ENCODE measurements at places on chromosomes 5 and 9.

DNA sequence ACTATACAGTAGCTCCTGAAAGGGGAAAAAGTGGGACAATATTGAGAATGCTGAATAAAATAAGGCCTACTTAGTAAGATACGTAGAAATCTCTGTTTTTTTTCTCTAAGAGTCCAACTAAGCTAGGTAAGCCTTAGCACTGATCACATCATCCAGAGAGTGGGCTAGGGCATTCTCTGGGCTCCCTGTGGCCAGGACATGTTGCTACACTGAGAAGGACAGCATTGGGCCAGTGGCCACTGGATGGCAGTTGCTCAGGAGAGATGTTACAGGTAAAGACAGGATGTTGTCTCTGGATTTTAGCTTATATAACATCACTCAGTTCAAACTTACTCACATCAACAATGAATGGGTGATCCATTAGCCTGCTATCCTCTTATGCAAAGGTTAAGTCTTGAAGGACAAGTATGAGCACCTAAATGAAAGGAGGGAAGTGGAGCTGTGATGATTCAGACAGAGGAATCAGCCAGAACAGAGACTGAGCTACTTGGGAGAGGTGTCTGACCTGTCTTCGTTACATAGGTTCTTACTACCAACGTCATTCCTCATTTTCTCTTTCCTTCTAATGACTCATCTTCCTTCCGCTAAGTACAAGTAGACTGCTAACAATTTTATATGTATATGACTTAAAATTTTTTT is 226.6 kb upstream of the ADCY2 start:
- no peak for DNase-seq

- DNase-seq = no peak
Observed at GRCh38 chr5:120740989-120741388, 276.9 kb downstream of the PRR16 start.

- DNase-seq = no peak
Observed at GRCh38 chr9:72864327-72864726, 88.5 kb downstream of the ALDH1A1 start.

GRCh38 chr9:36146651-36147050 is 10.1 kb downstream of the GLIPR2 start:
- DNase-seq = no peak

- DNase-seq = no peak
Observed at GRCh38 chr9:132049323-132049882, 30.3 kb downstream of the MED27 start.

GRCh38 chr9:101470021-101470420 is 34.4 kb upstream of the ALDOB start:
- no peak for DNase-seq

DNA sequence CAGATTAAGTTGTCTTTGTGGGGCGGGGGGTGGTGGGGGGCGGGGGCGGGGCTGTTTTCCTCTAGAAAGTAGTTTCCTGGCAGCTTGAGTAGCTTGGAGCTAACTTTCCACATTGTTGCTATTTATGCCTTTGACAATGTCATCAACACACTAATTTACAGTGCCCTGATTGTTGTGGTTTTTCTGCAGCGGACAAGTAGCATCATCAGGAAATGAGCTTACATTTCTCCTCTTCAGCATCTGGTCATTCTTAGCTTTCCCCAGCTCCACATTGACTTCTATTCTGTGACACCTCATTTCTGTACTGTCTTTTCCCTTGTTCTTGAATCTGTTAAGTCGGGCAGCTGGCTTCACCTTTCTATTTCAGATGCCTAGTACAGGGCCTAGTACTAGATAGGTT is 112.3 kb upstream of the RAD23B start:
- no peak for DNase-seq

DNA sequence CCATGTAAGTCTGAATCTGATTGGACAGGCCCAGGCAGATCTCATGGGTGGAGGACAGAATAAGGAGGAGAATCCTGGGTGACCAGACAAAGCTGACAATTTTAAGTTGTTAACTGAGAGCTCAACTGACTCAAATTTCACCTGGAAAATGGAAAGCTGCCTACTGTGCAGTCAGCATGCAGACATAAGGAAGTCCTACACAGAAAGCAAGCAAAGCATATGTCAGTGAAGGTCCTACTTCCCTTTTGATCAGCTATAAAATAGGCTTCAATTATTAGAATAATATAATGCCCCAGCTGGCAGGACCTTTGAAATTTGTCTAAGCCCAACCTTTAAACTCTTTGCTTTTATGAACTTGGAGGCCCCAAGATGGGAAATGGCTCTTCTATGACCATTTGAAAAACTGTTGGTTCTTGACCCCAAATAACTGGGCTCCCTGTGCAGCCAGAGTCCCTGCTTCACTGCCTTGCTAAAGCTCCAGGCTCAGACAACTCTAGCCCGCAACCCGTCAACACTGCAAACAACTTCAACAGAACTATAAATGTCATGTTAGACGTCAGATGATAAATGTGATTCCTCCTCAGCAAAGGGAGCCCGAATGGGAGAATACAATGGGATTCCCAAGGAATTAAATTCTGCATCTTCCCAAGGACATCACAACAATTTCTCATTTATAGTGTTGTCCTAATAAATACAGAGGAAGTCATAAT is 118.9 kb upstream of the ADRA1B start:
- no peak for DNase-seq

- DNase-seq = no peak
Observed at GRCh38 chr5:140025736-140026135, 17.4 kb downstream of the NRG2 start.

DNA sequence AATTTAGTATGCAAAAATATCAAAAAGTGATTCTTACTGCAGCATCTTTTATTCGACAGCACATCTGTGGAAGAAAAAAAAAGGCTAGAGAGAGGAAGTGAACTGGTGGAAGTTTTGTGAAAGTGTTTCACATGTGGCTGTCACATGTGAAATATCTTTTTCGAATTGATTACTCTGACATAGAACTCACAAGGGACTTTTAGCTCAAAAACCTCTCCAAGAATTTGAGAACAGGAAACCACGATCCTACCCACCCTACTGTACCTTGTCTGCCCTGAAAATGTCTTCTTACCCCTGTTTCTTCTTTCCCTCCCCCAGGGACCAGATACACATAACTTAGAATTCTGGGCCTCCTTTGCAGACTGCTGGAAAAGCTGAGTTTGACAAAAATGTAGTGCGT is 106.5 kb upstream of the PRRC1 start:
- DNase-seq = no peak

DNA sequence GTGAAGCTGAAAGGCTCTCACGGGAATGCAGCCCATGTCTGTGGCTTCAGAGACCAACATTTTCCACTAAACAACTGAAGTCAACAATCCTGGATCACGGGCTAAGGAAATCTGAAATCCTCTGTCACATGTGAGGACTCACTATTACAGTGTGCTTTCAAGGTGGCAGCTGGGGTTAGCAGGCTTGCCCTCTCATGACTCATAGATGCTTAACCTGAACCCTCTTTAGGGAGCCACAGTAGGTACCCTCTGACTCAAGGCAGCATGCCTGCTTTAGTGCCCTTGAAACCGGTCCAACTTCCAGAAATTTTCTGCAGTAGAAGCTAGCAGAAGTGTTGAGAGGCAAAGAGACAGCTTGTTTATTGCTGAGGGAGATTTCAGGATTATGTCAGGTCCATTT is 232.5 kb downstream of the GABRB2 start:
- no peak for DNase-seq

DNA sequence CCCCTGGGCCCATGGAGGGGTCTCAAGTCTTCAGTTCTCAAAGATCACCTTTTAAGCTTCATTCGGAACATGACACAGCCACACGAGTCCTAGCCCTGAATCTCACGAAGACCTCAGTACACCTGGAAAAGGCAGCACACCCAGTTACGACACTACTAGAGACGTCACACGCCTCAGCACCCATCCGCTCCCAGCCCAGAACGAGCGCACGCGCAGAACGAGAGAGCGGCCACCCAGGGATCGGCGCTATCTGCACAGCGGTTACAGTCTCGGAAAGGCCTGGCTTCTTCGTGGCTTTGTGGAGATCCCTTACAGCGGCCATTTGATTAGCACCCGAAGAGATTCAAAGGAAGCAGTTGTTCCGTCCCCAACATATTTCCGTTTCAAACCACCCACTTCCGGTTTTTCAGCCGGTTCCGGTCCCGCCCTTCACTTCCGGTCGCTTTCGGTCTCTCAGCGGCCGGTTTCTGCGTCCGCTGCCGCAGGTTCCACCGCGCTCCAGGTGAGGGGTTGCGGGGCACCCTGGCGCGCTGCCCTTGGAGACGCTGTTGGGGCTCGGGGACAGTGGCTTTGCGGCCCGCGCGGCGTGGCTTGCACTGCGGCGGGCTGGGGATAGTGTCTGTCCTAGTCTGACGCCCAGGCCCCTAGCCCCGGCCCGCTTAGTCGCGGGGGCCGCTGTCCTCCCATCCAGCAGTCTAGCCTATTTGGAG is at the start of gene UBLCP1:
TSS of gene UBLCP1 (plus strand) at position 432 of the 710 bp plus-strand sequence. CDS start 5,626 bp downstream, outside the sequence.
- peak; percentile 76 for DNase-seq

DNA sequence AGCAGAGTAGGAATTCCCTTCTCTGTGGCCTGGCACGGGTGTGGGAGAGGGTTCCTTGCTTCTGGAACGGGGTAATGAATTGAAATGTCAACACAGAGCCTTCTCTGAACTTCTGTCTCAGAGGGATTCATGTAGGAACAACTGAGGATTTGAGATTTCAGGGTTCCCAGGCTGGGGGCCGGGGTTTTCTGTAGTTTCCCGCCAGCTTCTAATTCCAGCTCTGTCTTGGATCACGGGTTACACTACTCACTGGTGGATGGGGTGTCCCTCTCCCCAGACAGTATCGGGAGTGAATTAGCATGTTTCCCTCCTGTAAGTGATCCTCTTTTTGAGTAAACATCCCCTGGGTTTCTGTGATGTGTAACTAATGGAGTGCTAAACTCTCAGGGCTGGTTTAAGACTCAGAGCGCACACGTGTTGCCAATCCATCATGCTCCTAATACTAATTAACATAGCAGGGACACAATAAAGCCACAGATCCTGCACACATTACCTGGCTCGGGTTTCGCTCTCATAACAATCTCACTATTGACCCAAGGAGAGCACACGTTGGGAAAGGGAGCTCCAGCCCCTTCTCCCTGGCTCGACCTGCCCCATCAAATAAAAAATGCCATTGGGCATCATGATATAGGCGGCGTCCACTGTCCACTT is 18.1 kb upstream of the DMRT2 start:
- no peak for DNase-seq

- DNase-seq = no peak
Observed at GRCh38 chr5:105283134-105283533, 1720.5 kb upstream of the NUDT12 start.

DNA sequence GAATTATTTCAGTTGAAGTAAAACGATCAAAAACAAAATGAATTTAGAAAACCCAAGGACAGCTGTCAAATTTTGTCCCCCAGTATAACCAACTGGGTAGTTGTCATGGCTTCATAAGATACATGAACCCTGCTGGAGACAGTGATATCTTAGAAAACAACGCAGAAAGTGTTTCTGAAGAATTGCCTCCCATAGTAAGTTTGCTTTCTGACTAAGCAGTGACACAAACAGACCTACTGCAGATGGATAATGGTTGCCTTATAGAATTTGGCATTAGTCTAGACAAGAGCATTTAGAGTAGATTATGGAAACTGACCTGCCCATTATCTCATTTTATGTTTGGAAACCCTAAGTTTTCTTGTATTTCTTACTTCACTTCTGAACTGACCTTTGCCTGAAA is 187.7 kb upstream of the KCNN2 start:
- DNase-seq = no peak

GRCh38 chr5:86861512-86861911 is 243.8 kb downstream of the COX7C start:
- no peak for DNase-seq

DNA sequence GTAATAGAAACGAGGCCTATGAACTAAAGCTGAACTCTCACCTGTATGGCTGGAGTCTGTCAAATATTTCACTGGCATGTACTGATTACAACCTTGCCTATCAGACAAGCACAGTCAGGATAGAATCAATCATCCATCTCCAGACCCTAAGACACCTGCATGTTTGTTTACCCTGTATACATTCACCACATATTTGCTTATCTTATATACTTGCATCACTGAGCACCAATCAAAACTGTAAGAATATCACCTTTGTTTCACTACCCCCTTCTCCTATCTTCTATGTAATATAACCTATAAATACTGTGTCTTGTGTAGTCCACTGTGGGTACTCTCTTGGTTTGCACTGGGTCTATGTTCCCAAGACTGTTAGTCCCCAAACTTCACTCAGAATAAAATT is 1085.7 kb downstream of the TAF11L14 start:
- no peak for DNase-seq

GRCh38 chr5:17113174-17113958 is 104.1 kb upstream of the BASP1 start:
- no peak for DNase-seq

GRCh38 chr5:133292300-133292699 is 240.5 kb downstream of the HSPA4 start:
- no peak for DNase-seq
